ENCODE measurements at places on chromosomes 7 and 10.

DNA sequence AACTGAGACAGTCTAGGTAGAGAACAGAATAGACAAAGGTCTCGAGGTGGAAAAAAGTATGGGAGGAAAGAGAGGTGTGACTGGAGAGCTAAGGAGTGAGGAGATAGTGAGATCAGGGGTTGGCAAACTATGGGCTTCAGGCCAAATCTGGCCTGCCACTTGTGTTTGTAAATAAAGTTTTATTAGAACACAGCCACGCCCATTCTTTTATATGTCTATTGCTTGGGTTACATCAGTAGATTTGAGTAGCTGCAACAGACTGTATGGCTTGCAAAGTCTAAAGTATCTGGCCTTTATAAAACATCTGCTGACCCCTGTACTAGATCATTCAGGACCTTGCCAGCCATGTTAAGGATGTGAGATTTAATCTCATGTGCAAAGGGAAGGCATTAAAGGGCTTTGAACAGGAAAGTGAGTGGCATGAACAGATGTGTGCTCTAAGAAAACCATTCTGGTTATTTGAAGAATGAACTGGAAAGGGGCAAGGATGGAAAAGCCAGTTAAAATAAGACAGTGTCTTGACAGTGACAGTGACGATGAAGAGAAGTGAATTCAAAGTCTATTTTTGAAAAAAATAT is 240.3 kb downstream of the RNLS start:
- no peak for ATAC-seq

- ATAC-seq: no peak
Observed at GRCh38 chr10:127910464-127910770, 3.5 kb downstream of the PTPRE start.

GRCh38 chr7:30027740-30028215 is 434 bp upstream of the PLEKHA8 start:
- ATAC-seq: no peak

DNA sequence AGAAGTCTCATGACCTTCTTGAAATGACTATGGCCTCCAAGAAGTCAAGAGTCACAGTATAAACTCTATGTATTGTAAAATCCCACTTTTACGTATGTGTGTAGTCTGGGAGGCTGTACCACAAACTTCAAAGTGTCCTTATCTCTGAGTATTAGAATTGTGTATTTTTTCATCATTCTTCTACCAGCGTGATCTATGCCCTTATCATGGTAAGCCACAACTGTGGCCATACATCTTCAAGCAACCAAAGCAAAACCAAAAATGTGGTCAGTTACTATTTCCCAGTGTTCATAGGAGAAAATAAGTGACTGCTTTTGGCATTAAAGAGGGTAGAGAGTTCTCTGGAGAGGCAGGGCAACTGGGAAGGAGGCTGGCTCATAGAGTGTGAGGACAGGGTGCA is 42.8 kb downstream of the SPOCK2 start:
- no peak for ATAC-seq

DNA sequence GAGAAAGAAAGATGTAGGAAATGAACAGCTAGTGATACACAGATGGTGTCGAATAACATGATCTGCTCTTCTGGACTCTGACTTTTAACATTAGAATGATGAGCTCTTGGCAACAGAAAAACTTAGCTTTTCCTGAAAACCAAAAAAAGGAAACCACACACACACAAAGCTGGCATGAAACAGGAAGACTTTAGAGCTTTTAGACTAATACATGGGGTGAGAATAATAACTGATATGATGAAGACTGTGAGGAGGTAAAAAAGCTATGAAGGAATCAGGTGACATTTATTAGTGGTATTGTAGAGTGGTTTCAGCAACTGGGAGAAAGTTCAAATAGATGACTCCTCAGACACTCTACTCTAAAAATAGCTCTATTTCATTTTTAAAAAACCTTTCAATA is 491.9 kb downstream of the PARD3 start:
- ATAC-seq: no peak

DNA sequence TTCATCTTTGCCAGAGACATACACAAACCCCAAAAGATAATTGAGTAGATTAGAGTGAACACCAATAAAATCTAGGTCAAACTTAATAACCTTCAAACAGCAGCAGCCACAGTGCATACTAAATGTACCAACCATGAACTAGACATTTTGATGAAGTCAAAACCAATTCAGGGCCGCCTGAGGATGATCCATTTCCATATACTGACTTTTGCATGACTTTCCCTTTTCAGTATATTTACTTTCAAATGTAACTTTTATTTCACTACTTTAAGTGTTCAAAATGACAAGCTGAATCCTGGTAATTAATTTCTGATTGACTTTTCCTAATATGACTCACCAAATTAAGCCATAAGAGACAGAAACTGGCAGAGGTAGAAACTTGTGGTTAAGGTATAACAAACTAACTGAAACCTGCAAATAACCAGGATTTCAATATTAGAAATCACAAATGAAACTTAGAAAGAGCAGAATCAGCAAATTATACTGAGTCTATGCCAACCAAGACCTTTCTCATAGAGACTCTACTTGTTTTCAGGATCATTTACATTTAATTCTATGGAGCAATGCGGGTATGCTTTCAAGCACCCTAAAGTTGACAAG is 171.9 kb upstream of the LRRN3 start:
- no peak for ATAC-seq

GRCh38 chr7:65731562-65732035 is 141.3 kb upstream of the VKORC1L1 start:
- peak; percentile 16 for ATAC-seq

GRCh38 chr10:3554121-3554522 is 230.9 kb downstream of the KLF6 start:
- ATAC-seq: no peak

DNA sequence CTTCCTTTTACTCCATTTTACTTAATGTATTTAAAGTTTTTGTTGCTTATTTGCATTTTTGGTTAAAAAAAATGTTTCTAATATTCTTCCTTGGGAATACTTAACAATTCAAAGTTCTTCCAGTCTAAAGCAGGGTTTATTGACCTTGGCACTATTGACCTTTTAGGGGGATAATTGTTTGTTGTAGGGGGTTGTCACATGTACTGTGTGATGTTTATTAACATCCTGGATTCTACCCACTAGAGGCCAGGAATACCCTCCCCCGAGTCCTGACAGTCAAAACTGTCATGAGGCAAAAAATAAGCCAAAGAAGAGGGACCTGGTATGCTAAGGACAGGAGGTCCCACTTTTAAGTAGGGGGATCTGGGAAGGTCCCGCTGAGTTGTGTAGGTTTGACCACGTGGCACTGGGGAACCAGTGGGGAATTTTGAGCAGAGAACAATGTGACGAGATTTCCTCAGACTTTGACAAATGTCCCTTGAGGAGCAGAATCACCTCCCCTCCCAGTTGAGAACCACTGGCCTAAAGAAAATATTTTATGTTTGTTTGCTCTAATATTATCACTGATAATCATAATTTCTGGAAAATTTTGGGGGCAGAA is 178.3 kb upstream of the PRR15 start:
- no peak for ATAC-seq

GRCh38 chr10:91768123-91768522 is 30.1 kb upstream of the TNKS2 start:
- no peak for ATAC-seq

GRCh38 chr10:17616403-17617030 is 657 bp downstream of the HACD1 start:
- ATAC-seq: peak; percentile 71

GRCh38 chr7:93307943-93308342 is 75.8 kb downstream of the VPS50 start:
- no peak for ATAC-seq

DNA sequence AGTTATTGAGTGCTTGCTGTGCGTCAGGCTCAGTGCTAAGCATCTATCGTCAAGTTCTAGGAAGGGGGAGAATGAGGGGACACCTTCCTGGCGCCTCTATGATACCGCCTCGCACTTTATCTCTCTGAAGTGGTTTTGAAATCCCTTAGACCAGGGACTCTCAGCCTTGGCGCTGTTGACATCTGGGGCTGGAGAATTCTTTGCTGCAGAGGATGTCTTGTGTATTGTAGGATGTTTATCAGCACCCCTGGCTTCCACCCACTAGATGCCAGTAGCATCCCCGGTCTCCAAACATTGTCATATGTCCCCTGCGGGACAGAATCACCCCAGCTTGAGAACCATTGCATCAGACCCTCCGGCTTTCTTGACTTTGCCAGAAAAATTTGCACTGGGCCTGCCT is 285.5 kb downstream of the CCDC3 start:
- no peak for ATAC-seq

DNA sequence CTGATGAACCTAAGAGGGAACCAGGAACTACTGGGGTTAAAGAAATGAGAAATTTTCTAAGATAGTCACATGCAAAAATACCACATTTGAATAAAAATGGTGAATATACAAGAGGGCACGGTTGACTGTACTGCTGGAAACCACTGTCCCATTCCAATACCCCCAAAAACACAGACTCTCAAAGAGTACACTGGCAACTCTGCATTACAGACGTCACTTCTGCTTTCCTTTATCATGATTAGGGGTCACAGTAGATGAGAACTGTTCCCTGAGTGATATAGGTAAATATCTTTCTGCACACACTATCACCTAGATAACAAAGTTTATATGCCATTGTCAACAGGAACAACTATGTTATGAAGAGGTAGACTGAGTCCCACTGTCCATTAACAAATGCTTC is 69.5 kb downstream of the RAPGEF5 start:
- ATAC-seq: no peak

DNA sequence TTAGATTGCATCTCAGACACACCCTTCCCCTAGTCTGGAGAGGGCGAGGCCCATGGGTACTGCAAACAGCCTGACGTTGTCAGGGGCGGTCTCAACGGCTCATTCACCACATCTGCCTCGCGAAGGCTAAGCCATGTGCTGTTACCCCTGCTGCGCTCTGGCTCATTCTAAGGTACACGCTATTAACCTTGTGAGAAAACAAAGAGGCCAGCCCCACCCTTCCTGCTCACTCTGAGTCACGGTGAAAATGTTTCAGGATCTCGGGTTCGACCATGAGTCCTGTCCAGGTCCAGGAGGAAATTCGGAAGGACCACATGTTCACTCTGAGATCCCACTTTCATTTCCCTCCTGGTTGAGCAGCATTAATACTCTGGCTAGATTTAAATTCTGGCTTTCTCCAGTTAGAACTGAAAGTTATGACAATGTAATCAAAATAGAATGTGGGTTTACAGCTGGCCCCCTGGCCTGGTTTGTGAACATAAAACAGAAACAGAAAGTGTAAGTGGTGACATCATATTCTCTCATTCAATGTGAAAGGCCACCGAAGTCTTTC is 55.2 kb downstream of the EGFR start:
- peak; percentile 86 for ATAC-seq

- ATAC-seq: no peak
Observed at GRCh38 chr10:124002391-124003069, 90.9 kb downstream of the CHST15 start.

DNA sequence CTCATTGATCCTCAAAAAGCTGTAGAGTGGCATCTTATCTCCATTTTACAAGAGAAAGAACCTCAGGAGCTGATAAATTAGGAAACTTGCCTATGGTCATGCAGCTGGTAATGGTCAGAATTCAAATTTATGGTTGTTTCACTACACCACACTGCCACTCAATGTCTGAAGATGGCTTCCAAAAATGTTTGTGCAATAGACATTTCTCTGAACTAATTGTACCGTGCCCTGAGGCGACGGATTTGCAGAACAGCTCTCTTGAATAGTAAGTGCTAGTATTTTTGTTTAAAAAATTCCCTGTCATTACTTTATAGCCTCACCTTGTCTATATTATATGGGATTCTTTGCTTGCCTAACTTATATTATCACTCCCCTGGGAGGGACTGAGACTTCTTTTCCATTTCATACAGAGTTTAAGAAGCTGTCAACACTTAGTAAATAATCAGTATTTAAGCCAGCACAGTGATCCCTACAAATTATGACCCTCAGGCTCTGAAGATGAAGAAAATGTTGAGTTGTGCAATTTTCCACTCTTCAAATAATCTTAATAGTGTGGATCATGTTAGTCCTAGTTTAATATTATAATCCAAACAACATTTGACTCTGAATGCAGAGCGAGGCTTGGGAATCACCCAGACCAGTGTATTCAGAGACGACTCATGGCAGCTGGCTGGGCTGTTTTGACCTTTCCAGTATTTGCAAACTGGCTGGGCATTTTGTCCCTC is 346.6 kb downstream of the PTEN start:
- no peak for ATAC-seq

- ATAC-seq: no peak
Observed at GRCh38 chr10:110415809-110416208, 81.9 kb upstream of the DUSP5 start.

GRCh38 chr10:104617831-104618230 is 23.3 kb upstream of the SORCS3 start:
- no peak for ATAC-seq

DNA sequence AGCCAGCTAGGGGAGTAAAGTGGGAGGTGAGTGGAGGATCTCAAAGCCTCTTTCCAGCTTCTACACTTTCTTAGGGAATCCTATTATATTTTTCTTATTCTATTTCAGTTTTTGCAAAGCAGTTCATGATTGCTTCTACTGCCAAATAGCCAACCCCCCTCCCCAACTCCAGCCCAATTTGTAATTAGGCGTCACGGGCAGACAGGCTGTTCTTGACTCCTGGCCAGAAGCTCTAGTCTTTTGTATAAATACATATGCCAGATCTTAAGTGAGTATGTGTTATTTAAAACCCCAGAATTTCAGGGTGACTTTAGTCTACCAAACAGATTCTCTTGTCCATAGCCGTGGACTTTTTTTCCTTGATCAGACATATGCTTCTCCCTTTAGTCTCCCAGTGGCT is 255.2 kb downstream of the BUB3 start:
- no peak for ATAC-seq

- no peak for ATAC-seq
Observed at GRCh38 chr10:75042292-75042974, 69.0 kb upstream of the SAMD8 start.

DNA sequence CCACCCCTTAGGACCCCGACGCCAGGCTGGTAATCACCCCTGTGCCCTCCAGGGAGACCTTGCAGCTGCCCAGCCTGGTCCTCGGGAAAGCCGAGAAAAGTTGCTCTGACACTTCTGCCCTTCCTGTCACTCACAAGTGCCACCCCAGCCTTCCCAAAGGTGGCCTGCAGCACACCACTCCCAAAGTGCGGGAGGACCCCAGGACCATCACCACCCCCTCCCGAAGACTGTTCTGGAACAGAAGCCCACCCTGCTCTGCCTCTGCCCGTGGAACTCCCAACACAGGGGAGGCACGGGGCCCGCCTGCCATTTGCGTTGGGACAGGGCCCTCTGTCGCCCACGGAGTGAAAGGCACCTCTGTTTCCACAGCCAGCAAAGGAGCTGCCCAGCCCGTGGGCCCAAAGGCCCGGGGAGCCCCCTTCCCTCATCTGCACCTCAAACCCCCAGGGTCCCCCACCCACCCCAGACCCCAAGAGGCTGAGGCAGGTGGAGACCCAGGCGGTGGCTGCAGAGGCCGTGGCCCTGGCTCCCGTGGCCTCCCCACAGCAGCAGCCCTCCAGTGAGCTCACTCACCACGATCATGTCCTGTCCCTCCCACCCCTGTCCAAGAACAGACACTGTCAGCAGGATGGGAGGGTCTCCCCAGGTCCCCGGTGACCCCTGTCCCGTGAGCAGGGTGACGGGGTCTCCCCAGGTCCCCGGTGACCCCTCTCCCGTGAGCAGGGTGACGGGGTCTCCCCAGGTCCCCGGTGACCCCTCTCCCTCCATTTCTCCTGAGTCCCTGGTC is 47.8 kb upstream of the PPP2R2D start:
- ATAC-seq: peak; percentile 42

GRCh38 chr7:138919216-138919615 is 62.0 kb downstream of the KIAA1549 start:
- no peak for ATAC-seq

GRCh38 chr7:151152643-151153513 is 14.6 kb downstream of the GBX1 start:
- no peak for ATAC-seq
